WTC11 (cell line): ENCODE measurements at places on chromosomes 13 and 19.

- peak; percentile 64 for DNase-seq
Observed at GRCh38 chr19:10701955-10702525, 801 bp downstream of the QTRT1 start.

DNA sequence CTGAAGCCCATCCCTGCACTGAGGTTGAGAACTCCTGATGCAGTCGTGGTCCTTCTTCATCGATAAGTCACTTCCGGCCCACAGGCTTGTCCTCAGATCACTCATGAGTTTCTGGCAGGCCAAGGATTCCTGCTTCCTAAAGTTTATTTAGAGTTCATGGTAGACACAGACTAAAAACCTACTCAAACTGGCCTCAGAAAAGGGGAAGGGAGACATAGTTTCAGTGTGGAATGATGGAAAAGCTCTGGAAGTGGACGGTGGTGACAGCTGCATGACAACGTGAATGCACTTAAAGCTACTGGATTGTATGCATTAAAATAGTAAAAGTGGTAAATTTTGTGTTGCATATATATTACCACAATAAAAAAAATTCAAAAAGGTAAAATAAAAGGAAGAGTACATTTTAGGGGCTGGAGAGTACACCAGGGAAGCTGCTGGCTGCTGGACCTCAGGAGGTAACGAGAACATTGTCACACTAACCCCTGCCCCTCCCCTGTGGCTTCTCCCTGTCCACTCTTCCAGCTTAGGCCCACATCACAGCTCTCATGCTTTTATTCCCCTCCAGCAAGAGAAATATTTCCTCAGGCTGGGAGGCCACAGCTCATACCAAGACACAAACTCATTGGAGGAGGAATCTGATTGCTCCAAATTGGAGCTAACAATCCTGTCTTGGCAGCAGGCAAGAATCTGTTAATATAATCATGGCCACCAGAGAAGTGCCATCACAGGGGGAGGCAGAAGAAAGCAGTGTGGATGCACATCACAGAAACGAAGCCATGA, 741.0 kb downstream of the UQCRFS1 start:
- no peak for DNase-seq

- DNase-seq, result no peak
Observed at GRCh38 chr19:10474962-10475451, 28.1 kb downstream of the KEAP1 start.

GRCh38 chr19:6995054-6995453, 26.2 kb downstream of the MBD3L2B start:
- DNase-seq, result no peak

DNA sequence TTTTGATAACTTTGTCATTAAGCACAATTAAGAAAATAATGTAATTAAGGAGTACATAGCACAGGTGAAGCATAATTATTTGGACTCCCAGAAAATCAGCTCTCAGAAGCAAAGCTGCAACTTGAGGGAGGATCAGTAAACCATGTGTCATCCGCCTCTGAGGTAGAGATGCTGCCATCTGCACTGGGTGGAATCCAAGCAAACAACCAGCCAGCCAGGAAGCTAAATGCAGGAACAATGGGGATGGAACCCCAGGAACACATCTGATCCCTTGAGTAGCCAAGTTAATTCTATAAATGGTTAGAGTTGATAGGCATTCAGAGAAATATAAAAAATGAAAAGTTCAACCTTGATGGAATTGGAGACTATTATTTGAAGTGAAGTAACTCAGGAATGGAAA, 520.2 kb downstream of the RFC3 start:
- DNase-seq, result no peak

GRCh38 chr19:873084-873483, 13.6 kb downstream of the CFD start:
- DNase-seq, result peak; percentile 82

GRCh38 chr19:29704562-29705558, 10.2 kb downstream of the C19orf12 start:
- no peak for DNase-seq

DNA sequence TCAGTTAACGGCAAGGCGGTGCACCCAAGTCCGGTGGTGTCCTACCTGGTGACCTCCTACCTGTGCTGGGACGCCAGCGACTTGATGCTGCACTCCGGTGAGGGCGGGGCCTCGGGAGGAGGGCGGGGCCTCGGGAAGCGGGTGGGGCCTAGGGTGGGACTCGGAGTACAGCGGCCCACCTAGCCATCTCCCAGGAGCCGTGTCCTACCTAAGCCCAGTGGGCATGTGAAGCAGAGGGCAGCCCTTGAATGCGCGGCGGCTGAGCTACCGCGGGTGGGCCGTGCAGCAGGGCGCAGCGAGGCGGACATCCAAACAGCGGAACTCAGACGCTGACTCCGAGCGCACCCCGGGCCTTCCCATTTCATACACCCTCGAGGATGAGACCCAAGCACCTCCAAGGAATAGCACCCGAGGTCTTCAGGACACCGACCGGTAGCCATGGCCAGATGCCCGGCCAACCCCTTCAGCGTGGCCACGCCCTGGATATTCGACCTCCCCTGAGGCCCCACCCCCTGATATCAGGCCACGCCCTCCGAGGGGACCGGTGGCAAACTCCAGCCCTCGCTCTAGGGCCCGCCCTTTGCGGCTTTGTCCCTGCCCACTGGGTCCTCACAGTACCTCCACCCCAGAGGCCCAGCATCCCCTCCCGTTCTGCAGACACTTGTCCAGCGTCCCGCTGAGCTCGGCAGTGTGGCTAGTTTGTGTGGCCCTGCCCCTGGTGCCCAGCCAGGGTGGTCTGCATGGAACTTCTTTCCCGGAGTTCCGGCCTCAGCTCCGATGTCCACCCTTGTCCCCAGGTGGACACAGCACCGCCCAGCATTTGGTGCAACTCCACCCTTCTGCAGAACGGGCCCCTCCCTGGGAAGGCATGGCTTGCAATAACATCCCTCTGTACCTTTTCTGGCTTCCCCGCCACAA, 5.4 kb downstream of the KLK1 start:
- DNase-seq, result peak; percentile 97

DNA sequence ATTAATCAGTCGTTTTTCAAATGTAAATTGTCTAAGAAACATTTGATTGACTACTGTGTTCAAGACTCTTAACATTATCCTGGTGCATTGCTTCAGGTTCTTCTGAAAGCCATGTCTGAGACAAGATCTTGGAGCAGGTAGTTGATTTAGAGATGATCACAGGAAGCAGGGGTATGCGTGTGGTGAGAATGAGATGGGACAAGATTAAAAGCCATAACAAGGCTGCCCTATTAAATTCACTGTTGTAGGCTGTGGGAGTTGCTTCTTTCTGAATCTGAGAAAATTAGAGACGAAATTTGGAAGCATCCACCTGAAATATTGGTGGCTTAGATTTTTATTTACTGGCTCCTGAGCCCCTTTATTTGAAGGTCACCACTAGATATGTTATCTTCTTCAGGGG, 687.4 kb upstream of the SLITRK6 start:
- DNase-seq, result no peak

- DNase-seq, result no peak
Observed at GRCh38 chr19:533364-534058, 2.0 kb downstream of the CDC34 start.

- no peak for DNase-seq
Observed at GRCh38 chr19:40674291-40674690, 16.2 kb downstream of the NUMBL start.

DNA sequence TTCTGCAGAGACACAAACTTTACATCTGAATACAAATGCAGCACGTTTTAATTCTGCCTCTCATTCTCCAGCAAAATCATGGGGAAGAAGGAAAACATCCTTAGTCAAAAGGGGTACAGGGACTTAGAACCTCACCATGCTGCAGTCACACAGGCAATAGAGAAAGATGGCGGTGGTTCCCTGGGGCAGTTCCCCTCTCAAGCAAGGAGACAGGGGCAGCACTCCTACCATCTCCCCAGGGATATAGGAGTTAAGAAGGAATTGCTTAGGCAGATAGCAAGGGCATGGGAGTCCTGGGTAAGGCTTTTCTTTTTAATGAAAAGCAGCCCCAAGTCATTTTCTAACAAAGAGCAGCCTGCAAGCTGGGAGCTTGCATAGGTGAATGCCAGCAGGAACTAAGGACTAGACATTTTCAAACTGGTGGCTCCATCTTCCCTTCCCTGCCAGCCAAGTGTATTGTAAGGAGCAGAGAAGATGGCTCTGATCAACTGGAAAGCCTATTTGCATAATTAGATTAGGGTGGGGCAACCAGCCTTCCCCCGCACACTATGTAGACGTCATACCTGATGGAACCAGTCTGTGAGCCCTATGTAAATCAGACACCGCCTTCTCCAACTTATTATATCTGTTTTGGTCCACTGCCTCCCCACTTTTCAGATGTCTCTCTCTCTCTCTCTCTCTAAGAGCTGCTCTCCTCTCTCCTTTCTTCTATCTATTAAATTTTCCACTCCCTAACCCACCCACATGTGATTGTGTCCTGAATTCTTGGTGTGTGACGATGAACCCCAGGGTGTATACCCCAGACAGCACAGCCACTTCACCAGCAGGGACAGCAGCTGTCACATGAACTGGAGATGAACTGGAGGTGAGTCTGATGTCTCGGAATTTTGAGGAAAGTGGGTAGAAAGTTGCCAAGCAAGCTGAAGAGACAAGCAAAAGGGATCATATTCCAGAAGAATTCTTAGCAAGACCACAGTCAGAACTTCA, 514.5 kb downstream of the IRS2 start:
- no peak for DNase-seq

DNA sequence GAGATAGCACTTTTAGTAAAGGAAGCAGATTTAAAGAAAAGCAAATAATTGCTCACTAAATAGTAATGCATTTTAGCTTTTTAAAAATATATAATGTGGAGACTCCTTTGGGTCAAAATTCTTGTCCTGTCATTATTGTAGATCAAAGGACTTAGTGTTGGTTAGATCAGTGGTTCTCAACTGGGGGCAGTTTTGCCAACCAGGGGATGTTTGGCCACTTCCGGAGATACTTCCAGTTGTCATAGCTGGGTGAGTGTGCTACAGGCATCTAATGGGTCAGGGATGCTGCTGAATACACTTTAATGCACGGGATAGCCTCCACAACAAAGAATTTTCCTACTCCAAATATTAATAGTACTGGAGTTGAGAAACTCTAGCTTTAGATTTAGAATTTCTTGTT, 126.8 kb downstream of the LMO7 start:
- DNase-seq, result no peak

GRCh38 chr19:29681422-29682235, 16.4 kb downstream of the PLEKHF1 start:
- no peak for DNase-seq

GRCh38 chr19:45075301-45076028, 813 bp downstream of the ZNF296 start:
- peak; percentile 81 for DNase-seq

GRCh38 chr19:29297381-29297780, 84.4 kb upstream of the UQCRFS1 start:
- no peak for DNase-seq

- DNase-seq, result peak; percentile 80
Observed at GRCh38 chr19:4633140-4633967, 6.0 kb upstream of the TNFAIP8L1 start.

DNA sequence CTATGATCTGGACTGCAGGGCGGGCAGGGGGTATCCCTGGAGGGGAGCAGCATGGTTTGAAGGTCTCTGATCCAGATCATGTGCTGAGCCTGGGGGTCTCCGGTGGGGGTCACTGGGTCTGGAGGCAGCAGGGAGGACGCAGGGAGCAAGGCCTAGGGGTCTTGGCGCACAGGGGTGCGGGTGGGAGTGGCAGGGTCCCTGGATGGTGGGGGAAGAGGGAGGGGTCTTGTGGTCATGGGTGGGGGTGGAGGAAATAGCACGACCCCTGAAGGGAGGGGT, 1.9 kb downstream of the BTBD2 start:
- no peak for DNase-seq

DNA sequence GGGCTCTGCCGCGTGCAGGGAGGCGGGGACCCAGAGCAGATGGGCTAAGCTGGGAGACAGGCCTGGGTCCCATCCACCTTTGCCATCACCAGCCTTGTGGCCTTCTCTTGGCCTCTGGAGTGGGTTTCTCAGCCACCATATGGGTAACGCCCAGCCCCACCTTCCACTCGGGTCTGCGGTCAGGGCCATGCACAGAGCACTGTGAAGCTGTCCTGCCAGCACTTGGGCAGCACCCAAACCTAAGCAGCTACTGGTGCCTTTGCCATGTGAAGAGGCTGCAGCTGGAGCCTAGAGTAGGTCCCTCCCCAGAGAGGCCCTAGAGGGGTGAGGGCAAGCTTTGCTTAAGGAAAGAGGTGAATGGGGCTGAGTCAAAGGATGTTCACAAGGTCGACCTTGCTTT, 24.1 kb upstream of the NPAS1 start:
- DNase-seq, result no peak

GRCh38 chr19:6723108-6723618, 2.7 kb upstream of the C3 start:
- DNase-seq, result no peak

GRCh38 chr13:106155411-106155810, 380.1 kb downstream of the EFNB2 start:
- DNase-seq, result no peak

GRCh38 chr13:59837101-59837500, 326.6 kb downstream of the DIAPH3 start:
- no peak for DNase-seq

DNA sequence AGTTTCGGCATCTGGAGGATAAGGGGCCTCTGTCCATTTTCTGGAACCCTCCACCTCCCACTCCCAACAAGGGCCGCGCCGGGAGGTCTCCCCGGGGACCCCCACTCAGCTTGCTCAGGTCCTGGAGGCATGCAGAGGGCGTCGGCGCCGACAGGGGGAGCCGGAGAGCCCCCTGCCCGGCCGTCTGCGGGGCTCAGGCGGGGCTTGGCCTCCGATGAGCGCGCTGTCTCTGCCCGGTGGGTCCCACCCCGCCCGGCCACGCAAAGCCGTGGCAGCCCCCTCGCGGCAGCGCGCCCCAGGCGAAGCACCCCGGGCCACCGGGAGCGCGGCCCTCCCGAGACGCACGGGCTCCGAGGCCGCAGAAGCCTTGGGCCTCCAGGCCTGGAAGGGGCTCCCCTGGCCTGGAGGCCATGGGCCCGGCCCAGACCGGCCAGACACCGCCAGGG, 149.7 kb upstream of the ZNF536 start:
- peak; percentile 76 for DNase-seq

- no peak for DNase-seq
Observed at GRCh38 chr19:54614726-54615125, 15.6 kb upstream of the LILRB1 start.

DNA sequence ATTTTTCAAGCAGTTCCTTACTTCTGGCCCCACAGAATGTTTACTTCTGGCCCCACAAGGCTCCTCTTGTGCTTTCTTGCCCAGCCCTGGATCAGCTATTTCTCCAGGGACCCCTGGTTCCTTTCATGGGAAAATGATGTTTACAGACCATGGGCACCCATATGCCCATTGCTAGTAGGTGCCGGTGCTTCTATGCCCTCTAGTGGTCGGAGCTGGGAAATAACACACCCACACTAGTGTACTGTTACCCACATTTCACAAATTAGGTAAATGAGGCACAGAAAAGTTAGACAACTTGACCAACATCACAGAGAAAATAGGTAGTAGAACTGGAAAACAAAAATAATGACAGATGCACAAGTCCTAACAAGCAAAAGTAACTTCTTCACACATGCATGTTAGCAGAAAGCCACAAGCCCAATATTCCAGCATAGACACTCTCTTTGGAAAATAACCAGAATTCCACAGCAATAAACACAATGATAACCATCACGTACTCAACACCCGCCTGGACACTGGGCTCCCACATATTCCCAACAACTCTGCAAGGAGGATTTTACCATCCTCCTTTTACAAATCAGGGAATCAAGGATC, 1.3 kb upstream of the CEACAM6 start:
- DNase-seq, result peak; percentile 79

GRCh38 chr13:107450931-107451330, 764.4 kb downstream of the LIG4 start:
- DNase-seq, result no peak
